Vagina (tissue), 2 donors: ENCODE measurements at places on chromosomes 4 and X.

DNA sequence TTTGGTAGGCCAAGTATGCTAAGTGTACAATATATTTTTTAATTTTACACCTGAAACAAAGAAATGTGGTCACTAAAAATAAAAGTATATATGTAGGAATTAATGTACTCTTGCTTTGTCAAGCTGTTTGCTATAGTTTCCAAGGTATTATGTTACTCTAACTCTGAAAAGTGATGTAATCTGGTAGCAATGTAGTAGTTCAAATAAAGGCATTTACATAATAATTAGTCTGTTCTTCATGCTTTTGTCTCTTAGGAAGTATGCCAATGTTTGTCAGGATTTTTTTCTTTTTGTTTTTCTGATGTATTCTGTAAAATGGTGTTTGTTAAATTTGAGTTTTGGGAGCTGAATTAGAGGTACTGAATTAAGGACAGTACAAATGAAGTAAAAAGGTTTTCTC lies 89.5 kb downstream of the PLS3 start:
- DNase-seq = no peak

- no peak for DNase-seq
Observed at GRCh38 chr4:25857403-25857802, 5.4 kb downstream of the SEL1L3 start.

DNA sequence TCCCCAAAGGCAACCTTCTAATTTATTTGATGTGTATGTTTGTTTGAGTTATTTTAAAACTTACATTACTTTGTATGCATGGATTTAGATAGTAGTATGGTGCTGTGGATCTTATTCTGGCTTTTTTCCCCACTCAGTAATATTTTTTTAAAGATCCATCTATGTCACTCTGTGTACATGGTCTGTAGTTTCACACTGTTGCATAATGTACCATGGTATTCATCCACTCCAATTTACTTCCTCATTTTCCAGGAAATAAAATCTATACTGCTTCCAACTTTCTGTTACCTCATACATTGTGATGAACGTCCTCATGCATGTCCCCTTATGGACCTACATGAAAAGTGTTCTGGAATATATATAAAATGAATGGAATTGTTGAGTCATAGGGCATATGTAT lies 17.6 kb downstream of the ARMCX2 start:
- DNase-seq = no peak

DNA sequence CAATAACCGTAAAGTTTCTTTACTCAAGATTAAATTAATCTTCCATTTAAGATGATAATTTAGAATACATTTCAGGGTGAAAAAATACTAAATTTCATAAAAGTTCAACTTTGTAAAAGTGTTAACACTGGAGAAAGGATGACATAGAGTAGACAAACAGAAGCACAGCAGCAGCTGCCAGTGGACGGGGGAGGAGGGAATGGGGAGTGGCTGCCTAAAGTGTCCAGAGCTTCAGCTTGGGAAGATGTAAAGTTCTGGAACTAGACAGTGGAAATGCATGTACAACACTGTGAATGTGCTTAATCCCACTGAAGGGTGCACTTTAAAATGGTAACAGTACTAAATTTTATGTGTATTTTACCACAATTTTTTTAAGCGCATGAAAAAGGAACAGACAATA lies 39.9 kb downstream of the RELL1 start:
- DNase-seq = no peak

GRCh38 chrX:29071525-29072320 lies 484.5 kb downstream of the IL1RAPL1 start:
- no peak for DNase-seq

DNA sequence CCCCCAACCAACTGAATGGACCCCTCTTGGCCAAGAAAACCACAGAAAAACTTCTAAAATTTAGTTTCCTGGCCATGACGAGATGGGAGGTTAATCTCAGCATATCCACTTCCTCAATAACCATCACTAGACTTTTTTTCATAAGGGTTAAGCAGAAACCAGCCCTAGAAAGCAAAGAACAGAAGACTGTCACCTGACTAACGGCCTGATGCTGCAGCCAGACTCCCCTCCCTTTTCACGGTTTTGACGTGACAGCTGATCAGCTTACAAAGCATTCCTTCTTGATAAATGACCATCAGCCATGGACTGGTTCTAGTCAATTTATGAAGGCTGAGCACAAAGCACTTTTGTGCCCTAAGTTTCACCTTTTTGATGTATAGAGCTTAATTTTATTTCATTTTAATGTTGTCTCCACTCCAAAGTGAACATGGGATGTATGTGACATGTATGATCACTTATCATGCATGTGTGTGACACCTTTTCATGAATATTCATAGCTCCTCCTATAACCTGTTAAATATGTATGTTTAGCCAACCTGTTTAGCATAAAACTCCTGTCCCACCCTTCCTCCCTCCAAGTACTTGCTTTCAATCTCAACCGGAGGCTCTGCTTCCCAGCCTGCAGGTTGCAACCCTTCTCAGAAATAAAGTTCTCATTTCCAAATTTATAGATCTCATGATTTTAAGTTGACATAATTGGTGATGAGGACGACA lies 56.3 kb downstream of the SERTM2 start:
- no peak for DNase-seq
